ENCODE measurements at places on chromosomes 1 and 21.

GRCh38 chr1:233982827-233983518 is 78.5 kb downstream of the SLC35F3 start:
- no peak for DNase-seq

- DNase-seq, result no peak
Observed at GRCh38 chr1:117794073-117794472, 135.3 kb downstream of the GDAP2 start.

DNA sequence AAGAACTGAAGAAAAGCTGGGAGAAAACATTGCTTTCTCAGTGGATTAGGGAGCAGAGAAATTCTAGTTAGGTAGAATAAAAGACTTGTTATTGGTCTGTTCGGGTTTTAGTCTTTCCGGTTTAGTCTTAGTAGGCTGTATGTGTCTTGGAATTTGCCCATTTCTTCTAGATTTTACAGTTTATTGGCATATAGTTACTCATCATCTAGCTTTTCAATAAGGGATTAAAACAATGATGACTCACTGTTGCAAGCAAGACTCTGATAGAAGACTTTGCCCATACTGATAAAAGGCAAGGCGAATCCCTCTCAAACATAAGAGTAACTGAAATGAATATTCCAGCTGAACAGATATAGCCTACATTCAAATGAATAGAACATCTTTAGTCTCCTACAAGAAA is 62.3 kb downstream of the GPR137B start:
- DNase-seq, result no peak

- DNase-seq, result no peak
Observed at GRCh38 chr21:30674312-30674711, 31.6 kb downstream of the KRTAP20-3 start.

DNA sequence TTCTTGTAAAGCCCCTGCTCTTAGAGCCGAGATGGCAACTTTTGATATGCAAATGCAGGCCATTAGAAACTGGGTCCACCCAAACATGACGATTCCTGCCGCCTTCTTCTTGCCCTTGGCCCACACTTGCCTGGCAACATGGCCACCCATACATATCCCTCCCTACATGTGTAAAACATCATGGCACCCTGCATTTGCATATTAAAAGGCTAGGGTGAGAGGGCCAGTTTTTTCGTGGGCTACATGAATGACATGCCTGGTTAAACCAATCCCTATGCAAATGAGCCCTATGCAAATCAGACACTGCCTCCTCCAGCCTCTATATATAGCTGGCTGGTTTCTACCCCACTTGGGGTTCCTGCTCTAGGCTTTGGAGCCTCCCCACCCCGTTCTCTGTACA is 18.8 kb downstream of the PLA2G2A start:
- DNase-seq, result no peak

- no peak for DNase-seq
Observed at GRCh38 chr1:161216945-161217712, 2.0 kb downstream of the FCER1G start.

DNA sequence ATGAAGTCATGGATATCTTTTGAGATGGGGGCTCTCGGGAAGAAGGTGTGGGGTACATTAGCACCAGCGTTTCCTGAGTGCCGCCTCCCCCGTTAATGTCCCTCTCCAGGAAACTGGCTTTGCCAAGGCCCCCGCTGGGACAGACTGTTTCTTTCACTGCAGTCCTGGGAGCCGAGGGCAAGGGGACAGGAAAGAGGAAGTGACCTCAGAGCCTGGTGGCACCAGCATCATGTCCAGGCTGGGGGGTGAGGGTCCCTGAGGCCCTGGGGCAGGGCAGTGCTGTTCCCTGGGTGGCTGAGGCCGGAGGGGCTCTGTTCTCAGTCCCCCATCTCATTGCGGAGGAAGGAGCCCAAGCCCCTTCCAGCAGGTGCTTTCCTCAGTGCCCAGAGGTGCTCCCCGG is 5.8 kb downstream of the PFKL start:
- DNase-seq, result no peak

- DNase-seq, result no peak
Observed at GRCh38 chr1:50423670-50424000, 392 bp upstream of the DMRTA2 start.

- DNase-seq, result no peak
Observed at GRCh38 chr1:196609370-196609737, 1.1 kb upstream of the KCNT2 start.

DNA sequence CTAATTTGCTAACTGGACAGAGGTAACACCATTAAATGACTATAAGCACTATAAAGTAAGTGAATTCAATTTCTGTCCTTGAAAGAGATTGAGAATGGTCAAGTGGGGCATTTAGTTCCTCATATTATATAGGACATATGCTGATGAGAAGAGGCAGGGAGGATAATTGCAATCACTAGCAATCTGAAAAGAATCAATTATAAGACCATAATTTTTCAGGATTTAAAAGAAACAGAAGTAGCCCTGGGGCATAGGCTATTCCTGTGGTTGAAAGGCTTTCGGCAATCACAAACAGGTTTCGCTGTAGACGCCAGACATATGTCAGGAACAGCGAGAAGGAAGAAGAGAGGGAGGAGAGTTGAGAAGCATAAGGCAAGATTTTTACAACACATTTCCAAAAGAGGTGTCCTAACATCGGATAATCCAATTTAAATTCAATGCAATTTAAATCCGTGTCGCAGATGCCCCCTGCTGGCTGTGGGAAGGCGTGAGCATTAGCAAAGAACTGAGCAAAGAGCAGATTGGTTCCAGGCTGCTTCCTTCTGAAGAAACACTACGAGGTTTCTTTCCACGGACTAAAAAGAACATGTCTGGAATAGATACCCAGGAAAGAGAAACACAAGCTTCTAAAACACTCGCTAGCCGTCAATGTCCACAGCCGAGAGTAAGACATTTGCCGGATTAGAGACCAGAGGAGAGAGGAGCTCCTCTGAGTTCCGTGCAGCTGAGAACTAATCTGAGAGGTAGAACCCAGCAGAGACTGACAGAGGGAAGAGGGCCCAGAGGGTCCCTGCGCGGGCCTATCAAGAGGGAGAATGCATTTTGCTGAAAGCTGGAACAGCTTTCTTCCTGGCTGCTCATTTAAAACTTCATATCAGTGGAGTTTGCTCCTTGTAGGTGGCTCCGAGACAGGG is 27.9 kb downstream of the RGS5 start:
- DNase-seq, result no peak

GRCh38 chr1:97252076-97252475 is 530.5 kb downstream of the PTBP2 start:
- no peak for DNase-seq

GRCh38 chr1:220184506-220184905 is 87.7 kb downstream of the RAB3GAP2 start:
- DNase-seq, result no peak

DNA sequence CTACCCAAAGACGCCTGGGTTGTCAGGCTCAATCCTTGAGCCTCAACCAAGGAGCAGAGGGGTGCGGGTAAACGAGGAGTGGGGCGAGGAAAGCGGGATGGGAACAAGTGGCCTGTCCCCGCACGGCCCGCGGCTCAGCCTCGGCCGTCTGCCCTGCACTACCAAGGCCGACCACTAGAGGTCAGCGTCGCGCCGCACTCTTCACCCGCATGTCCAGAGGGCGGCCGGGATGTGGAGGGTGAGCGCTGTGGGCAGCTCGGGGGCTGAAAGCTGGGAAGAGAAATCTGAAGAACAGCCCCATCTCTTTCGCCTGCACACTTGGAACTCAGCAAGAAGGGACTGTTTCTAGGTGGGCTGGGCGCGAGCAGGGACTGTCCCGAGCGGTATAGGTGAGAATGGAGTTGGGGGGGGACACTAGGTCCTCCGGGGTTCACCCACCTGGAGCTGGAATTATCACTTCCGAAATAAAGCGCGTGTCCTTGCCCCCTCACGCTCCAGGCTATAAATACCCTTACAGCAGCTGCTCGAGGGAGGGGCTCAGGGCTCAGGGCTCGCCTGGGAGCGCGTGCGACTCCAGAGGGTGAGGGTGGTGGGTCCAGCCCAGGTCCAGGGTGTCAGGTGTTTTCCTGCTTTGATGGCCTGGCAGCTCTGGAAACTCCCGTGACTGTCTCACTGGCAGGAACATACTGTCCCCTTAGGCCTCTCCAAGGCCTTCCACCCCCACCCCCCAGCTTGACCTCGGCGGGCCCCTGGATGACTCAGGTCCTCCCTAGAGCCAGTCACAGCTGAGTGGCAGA is 9.8 kb downstream of the SLC30A2 start:
- DNase-seq, result peak; percentile 79

- no peak for DNase-seq
Observed at GRCh38 chr1:161439280-161440232, 65.7 kb upstream of the FCGR2A start.

GRCh38 chr1:162070094-162070748 is 730 bp downstream of the NOS1AP start:
- DNase-seq, result no peak

GRCh38 chr1:52268372-52268771 is 97.6 kb downstream of the CC2D1B start:
- no peak for DNase-seq

DNA sequence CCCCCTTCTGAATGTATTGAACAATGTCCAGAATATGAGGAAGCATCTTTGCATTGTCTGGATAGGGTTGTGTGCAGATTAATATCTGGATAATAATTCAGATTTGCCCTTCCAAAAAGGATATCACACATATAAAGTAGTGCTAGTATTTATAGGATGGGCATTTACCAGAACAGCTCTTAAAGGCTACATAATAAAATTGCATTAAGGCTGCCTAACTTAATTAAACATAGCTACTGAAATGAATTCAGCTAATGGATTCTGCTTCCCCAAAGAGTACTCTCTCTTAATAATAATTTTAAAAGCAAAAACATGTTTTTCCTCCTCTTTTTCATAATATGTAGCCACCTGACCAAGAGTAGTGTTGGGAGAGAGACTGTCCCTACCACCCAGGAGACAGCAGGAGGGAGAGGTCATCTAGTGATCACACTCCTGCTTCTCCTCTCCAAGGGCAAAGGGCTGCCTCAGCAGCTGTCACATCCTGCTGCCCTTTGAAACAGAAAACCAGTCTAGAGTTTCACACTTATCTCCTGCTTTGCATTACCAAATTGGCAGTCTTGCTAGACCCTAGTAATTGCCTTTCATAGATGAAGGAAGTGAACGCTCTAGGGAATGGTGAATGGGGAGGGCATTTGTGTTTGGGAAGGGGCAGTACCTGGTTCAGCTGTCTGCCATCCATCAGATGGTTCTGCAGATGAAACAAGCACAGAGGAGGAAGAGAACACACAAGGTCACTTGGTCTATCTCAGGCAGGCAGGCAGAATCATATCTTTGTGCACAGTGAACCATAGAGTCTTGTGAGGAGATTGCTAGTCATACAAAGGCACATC is 29.3 kb upstream of the DDAH1 start:
- DNase-seq, result no peak

GRCh38 chr21:45140346-45140940 is 66.1 kb downstream of the ADARB1 start:
- peak; percentile 55 for DNase-seq

- no peak for DNase-seq
Observed at GRCh38 chr1:227323967-227324268, 5.6 kb upstream of the CDC42BPA start.

DNA sequence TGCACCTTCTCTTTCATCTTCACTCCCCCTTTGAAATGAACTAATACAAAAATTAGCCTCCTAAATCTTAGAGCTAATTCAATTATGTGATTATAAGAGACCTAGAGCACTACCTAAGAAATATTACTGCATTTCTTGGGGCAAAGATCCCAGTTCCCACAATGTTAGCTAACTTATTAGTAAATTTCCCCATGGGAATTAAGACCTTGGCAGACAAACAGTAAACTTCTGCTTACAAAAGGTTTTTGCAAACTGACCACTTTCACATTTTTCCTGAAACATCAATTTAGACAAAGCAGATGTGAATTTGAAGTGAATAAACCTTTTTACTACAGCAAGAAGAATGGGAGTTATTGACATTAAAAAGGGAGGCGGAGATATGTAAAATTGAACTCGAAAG is 34.6 kb upstream of the LHX8 start:
- DNase-seq, result no peak

GRCh38 chr1:92820551-92820950 is 11.3 kb upstream of the RPL5 start:
- DNase-seq, result no peak

GRCh38 chr1:212640223-212640878 is 31.8 kb downstream of the ATF3 start:
- DNase-seq, result no peak

- DNase-seq, result no peak
Observed at GRCh38 chr1:158098256-158098655, 82.4 kb upstream of the CD1D start.

- no peak for DNase-seq
Observed at GRCh38 chr1:40017951-40018575, 22.5 kb upstream of the CAP1 start.

GRCh38 chr21:45972716-45973474 is 8.7 kb upstream of the COL6A1 start:
- no peak for DNase-seq

GRCh38 chr1:15413563-15414444 is 4.1 kb downstream of the EFHD2 start:
- DNase-seq, result no peak

GRCh38 chr1:183569141-183569540 is 21.1 kb downstream of the NCF2 start:
- DNase-seq, result no peak

- no peak for DNase-seq
Observed at GRCh38 chr21:38937286-38937790, 131.6 kb downstream of the ETS2 start.

GRCh38 chr1:6956488-6957159 is 171.4 kb downstream of the CAMTA1 start:
- no peak for DNase-seq

DNA sequence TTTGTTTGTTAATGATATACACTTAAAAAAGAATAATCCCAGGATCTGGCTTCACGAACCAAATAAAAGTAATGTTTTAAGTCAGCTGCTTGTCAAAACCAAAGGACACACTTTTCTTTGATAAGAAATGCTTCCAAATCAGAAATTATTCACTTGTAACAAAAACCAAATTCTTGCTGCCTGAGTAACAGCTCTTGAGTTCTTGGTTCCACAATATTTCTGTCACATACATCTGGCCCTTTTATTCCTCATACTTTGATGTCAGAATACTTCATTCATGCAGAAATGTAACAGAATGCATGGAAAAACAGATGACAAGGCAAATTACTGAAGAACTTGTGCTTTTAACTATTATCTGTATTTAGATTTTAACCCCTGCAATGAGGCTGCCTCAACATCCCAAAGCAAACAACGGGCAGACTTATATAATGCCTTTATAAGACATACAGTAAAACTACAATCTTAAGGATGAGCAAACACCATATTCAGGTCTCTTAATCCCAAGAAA is 1.5 kb downstream of the VAMP4 start:
- DNase-seq, result no peak

GRCh38 chr21:42424914-42425541 is 21.3 kb downstream of the UBASH3A start:
- peak; percentile 82 for DNase-seq

DNA sequence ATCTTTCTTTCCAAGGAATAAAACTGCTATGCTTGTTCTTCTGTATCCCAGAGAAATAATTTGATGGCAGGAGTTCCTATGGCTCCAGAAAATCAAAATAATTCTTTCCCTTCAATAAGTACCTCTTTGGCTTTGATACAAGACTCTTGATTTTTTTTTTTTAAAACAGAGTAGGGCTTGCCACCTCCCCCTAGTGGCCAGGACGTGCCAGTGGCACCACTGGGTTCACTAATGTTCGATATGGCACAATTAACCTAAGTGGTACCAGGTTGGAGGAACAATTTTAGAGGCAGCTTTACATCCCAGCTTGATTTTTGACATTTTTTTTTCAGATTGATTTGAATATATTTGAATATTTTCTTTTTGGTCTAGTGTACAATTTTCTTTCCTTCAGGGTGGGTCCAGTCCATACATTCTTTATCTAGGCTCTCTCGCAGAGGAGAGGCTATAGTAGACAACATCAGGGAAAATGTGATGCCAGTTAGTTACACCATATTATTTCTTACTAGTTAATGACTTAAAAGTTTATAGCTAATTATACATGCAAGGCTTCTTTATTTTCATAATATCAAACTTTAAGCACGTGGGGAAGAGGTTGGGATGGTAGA is 330.9 kb downstream of the S1PR1 start:
- peak; percentile 22 for DNase-seq

Measured in effector memory CD8-positive, alpha-beta T cell (primary cell).